ENCODE measurements at places on chromosomes 3 and 15. TPM values are rescaled to one million over a fixed set of nuclear protein-coding genes. Genes with fewer than 3 reads are reported as not detected.

DNA sequence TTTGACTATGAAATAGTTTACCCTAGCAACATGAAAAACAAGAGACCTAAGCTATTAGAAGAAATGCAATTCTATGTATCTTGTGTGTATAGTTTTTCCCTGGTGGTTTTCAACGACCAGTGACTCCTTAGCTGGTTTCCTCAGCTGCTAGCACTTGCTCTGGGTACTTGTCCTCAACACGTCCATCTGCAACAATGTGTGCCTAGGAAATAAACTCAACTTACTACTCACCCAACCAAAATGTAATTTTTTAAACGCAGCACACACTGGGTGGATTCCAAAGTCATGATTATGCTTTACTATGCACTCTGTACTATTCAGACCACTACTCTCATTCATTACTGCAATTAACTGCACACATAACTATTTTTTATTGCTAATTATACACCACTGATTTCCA is 31.0 kb downstream of the CPA3 start:
- DNase-seq: no peak

DNA sequence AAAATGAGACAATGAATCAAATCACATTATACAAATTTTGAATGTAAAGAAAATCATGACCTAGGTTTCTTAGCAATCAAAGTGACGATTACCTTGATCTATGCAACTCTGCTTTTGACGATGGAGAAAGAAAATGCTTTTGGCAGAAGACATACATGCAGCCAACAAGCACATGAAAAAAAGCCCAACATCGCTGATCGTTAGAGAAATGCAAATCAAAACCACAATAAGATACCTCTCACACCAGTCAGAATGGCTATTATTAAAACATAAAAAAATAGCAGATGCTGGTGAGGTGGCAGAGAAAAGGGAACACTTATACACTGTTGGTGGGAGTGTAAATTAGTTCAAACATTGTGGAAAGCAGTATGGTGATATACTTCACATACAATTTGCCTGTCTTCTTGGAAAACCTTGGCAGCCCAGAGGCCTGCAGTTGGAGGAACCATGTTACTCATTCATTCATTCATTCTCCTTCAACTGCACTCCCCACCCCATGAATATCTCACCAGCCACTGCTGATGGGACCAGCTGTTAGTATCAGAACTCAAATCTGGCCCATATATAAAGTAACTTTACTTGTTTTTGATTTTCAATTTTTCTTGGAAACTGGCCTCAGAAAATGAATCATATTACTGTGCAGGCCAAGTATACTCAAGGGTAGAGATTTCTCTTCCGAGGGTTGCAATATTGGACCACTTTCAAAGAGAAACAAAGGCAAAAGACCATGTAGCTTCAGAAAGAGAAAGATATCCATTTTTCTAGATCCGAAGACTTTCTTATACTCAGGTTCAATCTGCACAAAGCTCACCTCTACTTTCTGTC is 358.6 kb upstream of the ARHGEF26 start:
- DNase-seq: no peak

DNA sequence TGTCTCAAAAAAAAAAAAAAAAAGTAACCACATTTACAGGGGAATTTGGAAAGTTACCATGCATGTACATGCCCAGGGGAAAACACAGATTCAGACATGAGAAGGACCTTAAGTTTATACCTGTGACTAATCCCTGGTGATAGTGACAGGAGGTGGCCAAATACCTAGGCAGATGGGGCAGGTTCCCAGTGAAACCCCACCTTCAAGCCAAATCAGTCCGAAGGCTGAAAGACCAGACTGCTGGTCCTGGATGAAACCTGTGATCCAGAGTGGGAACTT is 15.8 kb downstream of the SPCS1 start:
- no peak for DNase-seq

- no peak for DNase-seq
Observed at GRCh38 chr3:188184160-188184559, 30.2 kb downstream of the LPP start.

- DNase-seq: no peak
Observed at GRCh38 chr3:29868543-29869101, 587.8 kb downstream of the RBMS3 start.

DNA sequence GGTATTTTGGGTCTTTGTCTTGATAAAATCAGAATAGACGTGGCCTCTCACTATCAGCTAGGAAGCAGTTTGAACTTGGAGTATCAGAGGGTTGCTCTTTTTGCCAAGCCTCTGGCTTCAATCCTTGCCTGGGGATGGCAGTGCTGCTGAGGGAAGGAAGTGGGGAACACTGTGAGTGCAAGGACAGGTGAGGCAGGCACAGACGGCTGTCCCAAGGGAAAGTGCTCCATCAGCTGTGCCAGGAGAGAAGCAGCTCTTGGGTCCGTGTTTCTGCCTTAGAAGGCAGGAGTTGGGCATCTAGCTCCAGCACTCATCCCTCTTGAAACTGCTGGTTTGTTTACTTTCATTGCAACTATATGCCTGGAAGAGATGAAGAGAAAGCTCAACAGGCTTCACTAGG is 33.2 kb downstream of the PML start:
- DNase-seq: no peak

DNA sequence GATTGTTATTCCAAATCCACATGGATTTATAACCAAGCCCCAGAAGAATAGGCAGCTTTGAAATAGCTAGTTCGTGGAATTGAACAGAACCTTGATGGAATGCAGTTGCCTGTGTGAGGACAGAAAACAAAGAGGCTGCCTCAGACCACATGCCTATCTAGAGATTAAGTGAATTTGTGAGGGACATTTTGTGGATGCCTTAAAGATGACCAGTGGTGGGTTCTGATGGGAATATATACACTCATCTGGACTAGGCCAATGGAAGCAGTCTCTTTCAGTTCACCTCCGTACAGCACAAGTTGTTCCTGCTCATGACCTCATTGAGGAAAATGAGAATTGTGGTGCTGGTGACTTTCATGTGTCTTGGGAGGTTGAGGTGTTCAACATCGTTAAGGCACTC is 63.2 kb upstream of the PYDC2 start:
- no peak for DNase-seq

DNA sequence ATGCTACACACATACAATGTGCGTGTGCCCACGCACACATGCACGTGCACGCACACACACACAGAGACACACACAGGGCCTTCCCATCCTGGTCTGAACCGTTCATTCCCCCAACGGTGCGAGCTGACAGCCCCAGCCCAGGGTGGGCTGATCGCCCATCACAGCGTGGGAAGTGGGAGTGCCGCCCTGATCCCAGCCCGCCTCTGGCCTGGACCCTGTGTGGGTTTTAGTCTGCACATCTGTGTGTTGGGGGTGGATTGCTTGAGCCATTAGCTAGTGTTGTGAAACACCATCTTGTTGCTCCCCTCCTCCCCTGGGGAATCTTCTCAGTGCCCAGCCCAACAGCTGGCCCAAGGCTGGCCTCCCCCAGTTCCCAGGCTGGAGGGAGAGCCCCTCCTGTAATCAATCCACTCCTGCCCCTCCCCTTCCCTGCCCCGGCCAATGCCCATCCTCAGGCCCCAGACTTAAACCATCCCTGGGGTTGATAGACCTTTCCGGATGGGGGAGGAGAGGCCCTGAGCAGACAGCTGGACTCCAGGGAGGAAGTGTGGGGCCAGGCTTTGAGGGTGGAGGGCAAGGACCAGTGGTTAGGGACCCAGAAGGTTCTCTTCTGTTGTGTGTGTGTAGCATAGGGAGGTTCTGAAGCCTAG is 8.3 kb downstream of the SEMA3G start:
- no peak for DNase-seq

DNA sequence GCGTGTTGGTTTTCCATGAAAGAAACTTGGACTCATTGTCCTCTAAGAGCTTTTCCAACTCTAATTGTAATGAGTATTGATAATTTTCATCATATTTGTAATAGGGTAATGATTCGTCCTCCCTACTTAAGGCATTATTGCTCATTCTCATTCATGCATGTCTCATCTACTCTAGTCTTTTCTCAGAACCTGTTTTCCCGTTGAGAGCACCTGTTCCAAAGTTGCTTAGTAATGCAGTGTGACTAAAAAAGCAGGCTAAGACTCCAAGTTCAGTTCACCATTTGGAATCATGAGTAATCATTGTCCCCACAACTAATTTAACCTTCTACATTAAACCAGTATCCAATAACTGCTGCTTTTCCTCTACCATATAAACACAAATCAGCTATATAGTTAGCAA is 84.0 kb downstream of the FILIP1L start:
- no peak for DNase-seq

Gene MB21D2
- total RNA-seq: 6.4 TPM

Gene ZNF620
- total RNA-seq: 2.3 TPM

Data from activated naive CD4-positive, alpha-beta T cell treated with anti-CD3 and anti-CD28 coated beads for 36 hours (primary cell).